ENCODE measurements at places on chromosomes 6 and 20.

DNA sequence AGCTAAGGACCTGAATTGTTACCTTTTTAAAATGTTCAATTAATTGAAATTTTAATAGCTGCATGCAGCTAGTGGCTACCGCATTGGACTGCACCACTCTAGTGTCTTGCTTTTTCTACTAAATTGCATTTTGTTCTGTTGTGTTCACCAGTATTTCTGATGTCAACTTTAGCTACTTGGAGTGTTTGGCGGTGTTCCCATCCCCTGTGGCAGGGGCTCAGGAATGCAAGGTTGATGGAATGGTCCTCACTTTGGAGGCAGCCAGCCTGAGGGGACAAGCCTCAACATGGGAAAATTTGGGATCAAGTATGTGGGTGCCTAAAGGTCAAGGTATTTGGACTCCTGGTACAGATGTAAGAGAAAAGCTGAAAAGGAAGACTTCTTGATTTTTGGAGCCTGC, 230.1 kb upstream of the PRND start:
- no peak for DNase-seq

- DNase-seq: no peak
Measured at GRCh38 chr6:41257369-41258195, 28.9 kb downstream of the TREM1 start.

DNA sequence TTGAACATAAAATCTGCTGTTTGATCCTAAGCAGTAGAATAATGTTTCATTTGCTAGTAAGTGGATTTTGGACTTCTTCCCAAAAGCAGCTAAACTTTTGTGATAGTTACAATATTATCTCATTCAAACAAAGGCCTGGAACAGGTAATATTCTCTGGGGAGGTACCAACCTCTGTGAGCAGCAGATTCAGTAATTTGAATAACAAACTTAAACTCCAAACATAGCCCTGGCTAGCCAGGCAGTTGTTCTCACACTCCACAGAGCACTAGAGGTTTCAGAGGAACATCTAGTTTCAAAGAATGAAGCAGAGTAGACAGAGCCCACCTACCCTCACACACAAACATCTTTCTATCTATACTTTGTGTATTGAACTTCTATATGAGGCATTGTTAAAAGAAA, 40.9 kb downstream of the LGSN start:
- DNase-seq: no peak

GRCh38 chr20:38190936-38191371, 25.9 kb upstream of the TGM2 start:
- no peak for DNase-seq

GRCh38 chr6:112831022-112831421, 483.9 kb downstream of the RFPL4B start:
- no peak for DNase-seq

DNA sequence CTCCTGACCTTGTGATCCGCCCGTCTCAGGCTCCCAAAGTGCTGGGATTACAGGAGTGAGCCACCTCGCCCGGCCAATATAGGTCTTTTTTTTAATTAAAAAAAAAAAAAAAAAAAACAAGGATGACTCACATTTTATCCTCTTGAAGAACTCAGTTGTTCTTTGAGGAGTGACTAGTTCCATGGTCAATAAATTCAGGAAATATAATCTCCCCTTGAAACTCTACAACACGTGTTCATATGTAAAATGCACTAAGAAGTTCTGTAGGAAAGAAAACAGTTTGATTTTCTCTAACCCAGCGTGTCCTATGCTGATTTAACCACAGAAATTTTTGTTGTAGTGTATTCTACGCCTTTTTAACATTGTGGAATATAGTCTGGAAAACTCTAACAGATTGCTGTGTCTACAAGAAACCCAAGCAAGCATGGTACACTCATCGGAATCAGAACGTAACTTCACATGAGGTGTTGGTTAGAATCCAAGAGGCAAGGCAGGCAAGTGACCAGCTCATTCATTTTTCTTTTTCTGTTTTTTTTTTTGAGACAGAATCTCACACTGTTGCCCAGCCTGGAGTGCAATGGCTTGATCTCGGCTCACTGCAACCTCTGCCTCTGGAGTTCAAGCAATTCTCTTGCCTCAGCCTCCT, 79.0 kb upstream of the ZNF217 start:
- no peak for DNase-seq

DNA sequence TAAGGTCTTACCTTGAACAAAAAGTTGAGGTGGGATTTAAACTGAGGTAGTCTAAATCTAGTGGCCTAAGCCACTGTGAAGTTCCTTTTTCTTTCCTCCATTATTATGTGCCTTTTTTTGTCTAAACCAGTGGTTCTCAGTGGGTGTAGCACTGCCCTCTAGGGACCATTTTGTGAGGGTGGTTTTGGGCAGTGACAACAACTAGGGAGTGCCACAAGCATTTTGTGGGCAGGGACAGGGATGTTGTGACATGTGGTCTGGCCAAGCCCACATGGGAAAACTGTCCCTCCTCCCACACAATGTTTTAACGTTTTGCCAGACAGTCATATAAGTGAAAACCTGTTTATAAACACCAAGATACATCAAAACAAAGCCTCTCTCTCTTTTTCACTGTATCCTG, 899.4 kb upstream of the FLRT3 start:
- no peak for DNase-seq

- DNase-seq: no peak
Measured at GRCh38 chr6:22271081-22271480, 25.8 kb downstream of the PRL start.

- DNase-seq: no peak
Measured at GRCh38 chr20:2778602-2779321, 21.7 kb downstream of the CPXM1 start.

GRCh38 chr6:40504274-40504673, 82.9 kb downstream of the LRFN2 start:
- DNase-seq: no peak

DNA sequence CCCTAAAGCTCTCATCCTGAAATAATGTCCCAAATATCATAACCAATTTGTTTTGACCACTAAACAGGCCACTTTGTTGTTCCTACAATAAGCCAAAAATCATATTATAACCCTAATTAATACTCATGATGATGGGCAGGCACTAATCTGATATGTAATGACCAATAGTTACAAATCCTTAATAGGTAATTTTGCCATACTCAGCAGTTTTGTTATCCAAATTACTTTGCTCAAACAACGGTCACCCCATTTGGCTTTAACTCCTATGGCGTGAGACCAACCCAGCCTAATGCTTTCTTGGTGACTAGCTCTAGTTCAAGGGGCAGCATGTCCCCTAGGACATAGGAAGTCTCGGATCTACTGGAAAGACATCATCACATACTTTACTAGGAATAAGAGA, 123.2 kb upstream of the ID4 start:
- no peak for DNase-seq

GRCh38 chr20:46013829-46014516, 5.3 kb downstream of the MMP9 start:
- DNase-seq: peak; percentile 36
